ENCODE measurements at places on chromosomes 12 and 14.

DNA sequence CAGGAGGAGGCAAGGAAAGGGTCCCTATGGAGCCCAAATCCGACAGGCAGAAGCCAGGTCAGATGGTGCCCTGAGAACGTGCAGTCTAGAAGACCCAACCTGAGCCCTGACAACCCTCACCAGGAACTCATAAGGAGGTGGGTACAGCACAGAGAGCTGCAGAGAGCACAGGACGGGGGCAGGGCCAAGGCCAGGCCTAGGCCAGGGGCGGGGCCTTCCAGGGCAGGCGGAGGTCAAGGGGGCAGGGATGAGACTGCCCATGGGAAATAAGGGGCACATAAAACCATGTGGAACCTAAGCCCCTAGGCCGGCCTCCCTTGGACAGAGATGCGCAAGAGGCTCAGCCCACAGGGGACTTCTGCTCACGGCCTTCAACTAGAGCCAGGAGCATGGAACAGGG is 45.1 kb downstream of the SSH1 start:
- no peak for DNase-seq

- DNase-seq: no peak
Measured at GRCh38 chr14:43591776-43592175, 915.3 kb downstream of the FSCB start.

DNA sequence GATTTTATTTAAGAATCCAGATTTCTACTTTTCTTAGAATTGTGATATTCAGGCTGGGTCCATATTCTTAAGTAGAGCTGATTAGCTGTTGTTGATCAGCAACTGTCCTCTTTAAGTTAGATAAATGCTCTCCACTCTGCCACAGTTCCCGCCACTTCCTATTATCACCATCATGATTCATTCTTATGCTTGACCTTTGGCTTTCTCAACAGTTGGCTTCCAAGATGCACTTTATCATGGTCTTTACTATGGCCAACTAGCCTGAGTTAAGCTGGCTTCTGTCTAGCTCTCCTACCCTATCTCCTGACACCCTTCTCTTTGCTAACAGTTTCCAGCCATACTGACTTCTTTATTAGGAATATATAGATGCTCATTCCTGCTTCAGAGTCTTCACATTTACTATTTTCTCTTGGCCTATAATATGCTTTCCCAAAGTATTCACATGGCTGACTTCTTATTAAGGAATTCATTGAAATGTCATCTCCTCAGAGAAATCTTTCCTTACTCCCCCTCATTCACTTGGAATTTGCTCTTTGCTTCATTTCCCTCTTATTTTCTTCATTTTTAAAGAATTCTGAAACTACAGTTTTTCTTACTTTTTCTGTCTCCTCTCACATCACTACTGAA is 149.0 kb upstream of the IGF1 start:
- no peak for DNase-seq

GRCh38 chr12:49347311-49348193 is 864 bp downstream of the DNAJC22 start:
- peak; percentile 62 for DNase-seq

- DNase-seq: no peak
Measured at GRCh38 chr14:41549282-41549681, 57.4 kb upstream of the LRFN5 start.
